ENCODE measurements at places on chromosomes 3 and 15. TPM values are rescaled to one million over a fixed set of nuclear protein-coding genes. Genes with fewer than 3 reads are reported as not detected.

The CLDN11 gene
- total RNA-seq = 661 TPM

The EPB42 gene
- total RNA-seq = not detected

The MUC20 gene
- total RNA-seq = 4.5 TPM

The IL5RA gene
- not detected for total RNA-seq

The PLCB2 gene
- not detected for total RNA-seq

The GOLGA8K gene
- total RNA-seq = not detected

The SLC24A5 gene
- not detected for total RNA-seq

The TMC3 gene
- under 0.01 TPM for total RNA-seq

The EIF4E3 gene
- 2.2 TPM for total RNA-seq

The FOXL2NB gene
- total RNA-seq = not detected

The KIAA1143 gene
- 33.1 TPM for total RNA-seq

The ACP3 gene
- total RNA-seq = 0.63 TPM

The ECE2 gene
- not detected for total RNA-seq

The TM4SF18 gene
- 1.3 TPM for total RNA-seq

The SAMD7 gene
- total RNA-seq = not detected

The CCR3 gene
- total RNA-seq = not detected

The CD86 gene
- not detected for total RNA-seq

The SELENOK gene
- 18.3 TPM for total RNA-seq

The SLC51A gene
- not detected for total RNA-seq

The BTLA gene
- total RNA-seq = not detected

The HACD2 gene
- total RNA-seq = 14.9 TPM

The PAK6 gene
- total RNA-seq = not detected

The BFSP2 gene
- not detected for total RNA-seq

The NEK10 gene
- 27.1 TPM for total RNA-seq

The UPK1B gene
- total RNA-seq = not detected

The ADAMTS9 gene
- 0.54 TPM for total RNA-seq

The KIF9 gene
- total RNA-seq = 11.0 TPM

The GABRB3 gene
- 2.2 TPM for total RNA-seq

The CPN2 gene
- total RNA-seq = not detected

The CTDSPL2 gene
- total RNA-seq = 108 TPM

All from fibroblast of the aortic adventitia (primary cell).